ENCODE measurements at places on chromosomes 5 and 9.

GRCh38 chr9:133994353-133995011 is 2.4 kb upstream of the VAV2 start:
- H3K27me3 ChIP-seq, result no peaks in the 10 kb centered on the region
- no peak overlapping the region for H3K27ac ChIP-seq
- H3K36me3 ChIP-seq, result peaks cover 4% of the 10 kb centered on the region
- peaks cover 39% of the 10 kb centered on the region for H3K4me1 ChIP-seq
- DNase-seq, result no peak
- no peak overlapping the region for H3K4me3 ChIP-seq

GRCh38 chr5:38069360-38069759 is 189.0 kb upstream of the EGFLAM start:
- H3K36me3 ChIP-seq, result no peaks in the 10 kb centered on the region
- no peak overlapping the region for H3K27ac ChIP-seq
- H3K4me1 ChIP-seq, result no peaks in the 10 kb centered on the region
- no peak overlapping the region for H3K4me3 ChIP-seq
- H3K27me3 ChIP-seq, result no peaks in the 10 kb centered on the region
- DNase-seq, result no peak

DNA sequence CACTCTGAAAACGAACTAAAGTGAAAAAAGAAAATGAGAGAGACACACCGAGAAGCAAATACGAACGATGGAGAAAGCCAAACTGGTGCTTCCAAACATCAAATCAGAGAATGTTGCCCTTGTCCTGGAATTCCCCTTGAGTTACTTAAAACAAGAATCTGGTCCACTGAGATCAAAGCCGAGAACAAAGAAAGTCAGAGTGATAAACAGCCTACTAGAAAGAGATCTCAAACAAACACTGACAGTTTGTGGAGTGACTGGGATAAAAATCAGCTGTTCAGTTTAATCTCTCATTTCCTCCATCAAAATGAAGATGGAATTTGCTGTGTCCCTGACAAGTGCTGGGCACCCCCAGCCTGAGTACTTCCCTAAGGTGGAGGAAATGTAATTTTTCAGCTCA is 582.6 kb downstream of the NR2F1-AS1 start:
- H3K4me1 ChIP-seq, result no peaks in the 10 kb centered on the region
- H3K27ac ChIP-seq, result peak overlapping the region; percentile 44
- no peaks in the 10 kb centered on the region for H3K27me3 ChIP-seq
- H3K36me3 ChIP-seq, result no peaks in the 10 kb centered on the region
- DNase-seq, result no peak

DNA sequence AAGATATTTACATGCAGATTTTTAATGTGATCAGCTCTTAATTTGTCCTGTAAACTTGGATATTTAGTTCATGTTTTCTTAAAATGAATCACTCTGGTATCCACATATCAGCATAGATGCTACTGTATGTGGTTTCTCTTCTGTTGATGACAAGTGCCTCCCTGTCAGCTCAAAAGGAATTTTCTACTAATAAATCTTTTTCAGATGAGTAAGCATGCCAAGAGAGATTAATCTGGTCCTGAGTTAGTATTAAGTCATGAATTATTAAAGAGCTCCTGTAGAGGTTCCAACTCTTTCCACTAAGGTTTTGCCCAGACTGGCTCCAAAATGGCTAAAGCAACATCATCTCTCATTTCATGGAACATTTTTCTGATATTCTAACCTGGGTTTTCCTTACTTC is 129.2 kb downstream of the GOLPH3 start:
- DNase-seq, result peak; percentile 12
- no peak overlapping the region for H3K27ac ChIP-seq
- no peaks in the 10 kb centered on the region for H3K4me1 ChIP-seq
- H3K27me3 ChIP-seq, result no peaks in the 10 kb centered on the region
- no peak overlapping the region for H3K4me3 ChIP-seq
- peaks cover 20% of the 10 kb centered on the region for H3K36me3 ChIP-seq

DNA sequence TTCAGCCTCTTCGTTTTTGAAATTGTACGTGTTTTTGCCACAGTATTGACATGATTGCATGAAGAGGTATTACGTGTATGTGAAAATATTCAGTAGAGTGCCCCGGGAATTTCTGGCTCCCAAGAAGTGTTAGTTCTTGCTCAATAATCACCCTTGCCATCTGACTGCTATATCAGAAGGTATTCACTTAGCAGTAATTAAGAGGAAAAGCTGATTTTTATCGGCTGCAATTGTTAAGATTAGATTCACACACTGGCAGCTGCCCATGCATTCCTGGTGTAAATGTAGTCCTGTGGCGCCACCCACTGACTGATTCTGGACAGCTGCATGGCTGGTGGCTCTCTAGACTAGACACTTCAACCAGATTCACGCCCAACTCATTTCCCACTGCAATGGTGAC is 440.1 kb upstream of the ADAMTS16 start:
- DNase-seq, result peak; percentile 69
- no peak overlapping the region for H3K4me3 ChIP-seq
- H3K4me1 ChIP-seq, result no peaks in the 10 kb centered on the region
- H3K27ac ChIP-seq, result no peak overlapping the region
- H3K27me3 ChIP-seq, result no peaks in the 10 kb centered on the region

GRCh38 chr5:178555005-178555404 is 35.2 kb downstream of the COL23A1 start:
- no peak overlapping the region for H3K4me3 ChIP-seq
- no peaks in the 10 kb centered on the region for H3K36me3 ChIP-seq
- no peaks in the 10 kb centered on the region for H3K27me3 ChIP-seq
- no peak overlapping the region for H3K27ac ChIP-seq

- no peak overlapping the region for H3K27ac ChIP-seq
- no peaks in the 10 kb centered on the region for H3K36me3 ChIP-seq
- no peak overlapping the region for H3K4me3 ChIP-seq
- no peaks in the 10 kb centered on the region for H3K27me3 ChIP-seq
Measured at GRCh38 chr5:98096155-98096554, 677.3 kb upstream of the RGMB start.
